ENCODE measurements at places on chromosomes 11 and 22.
A peak's percentile ranks its signal among the peaks of the same experiment; 100 is the strongest.

GRCh38 chr11:7485186-7486097 is at the start of gene OLFML1:
TSS of gene OLFML1 (plus strand) at chr11:7485506. CDS start at chr11:7485876, 370 bp downstream.
- DNase-seq, result no peak

- DNase-seq, result no peak
Measured at GRCh38 chr11:106011481-106011880, 10.6 kb downstream of the MSANTD4 start.

- no peak for DNase-seq
Measured at GRCh38 chr11:25628030-25628429, 703.9 kb upstream of the ANO3 start.

DNA sequence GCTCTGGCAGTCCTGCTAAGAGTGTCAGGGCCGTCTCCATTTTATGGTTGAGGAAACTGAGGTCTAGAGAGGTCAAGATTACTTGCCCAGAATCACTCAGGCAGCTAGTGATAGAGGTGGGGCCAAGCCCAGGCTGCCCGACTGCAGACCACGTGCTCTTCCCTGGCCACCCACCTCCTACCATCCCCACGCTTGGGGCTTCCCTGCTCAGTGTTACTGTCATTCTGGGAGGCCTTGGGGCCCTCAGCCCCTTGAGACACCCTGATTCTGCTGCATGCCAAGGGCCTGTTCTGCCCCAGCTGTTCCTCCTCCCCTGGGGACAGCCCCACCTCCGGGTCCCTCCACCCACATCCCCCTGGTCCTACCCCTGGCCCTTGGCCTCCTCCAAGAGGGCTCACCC is 17.2 kb upstream of the TAB1 start:
- DNase-seq, result peak; percentile 11

- DNase-seq, result no peak
Measured at GRCh38 chr11:32893343-32894148, 935 bp downstream of the QSER1 start.

- no peak for DNase-seq
Measured at GRCh38 chr22:27687984-27688545, 113.5 kb downstream of the MN1 start.

- DNase-seq, result no peak
Measured at GRCh38 chr11:15497366-15497765, 382.6 kb downstream of the INSC start.

DNA sequence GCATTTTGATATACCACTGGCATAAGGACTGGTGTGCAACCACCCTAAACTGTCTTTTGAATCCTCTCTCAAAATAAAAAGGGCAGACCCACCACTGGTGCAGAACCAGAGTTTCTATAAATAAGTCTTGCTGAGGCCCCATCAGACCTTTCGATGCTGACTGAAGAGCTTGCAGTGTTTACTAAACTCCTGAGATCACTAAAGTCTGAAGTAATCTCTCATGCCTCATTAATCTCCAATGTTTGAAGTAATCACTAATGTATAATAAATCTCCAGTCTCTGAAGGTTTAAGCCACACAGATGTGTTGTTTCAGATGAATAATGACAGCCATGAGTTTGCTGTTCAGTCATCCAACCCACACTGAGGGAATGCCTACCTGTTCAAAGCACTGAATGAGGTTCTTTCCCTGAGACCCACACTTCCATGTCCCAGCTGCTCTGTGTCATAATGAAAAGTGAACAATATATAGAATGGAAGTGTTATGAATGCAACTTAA is 50.6 kb upstream of the DEUP1 start:
- no peak for DNase-seq

GRCh38 chr11:121929581-121929980 is 186.4 kb downstream of the BLID start:
- no peak for DNase-seq

GRCh38 chr11:117424781-117425180 is 97.1 kb downstream of the CEP164 start:
- DNase-seq, result no peak

- DNase-seq, result no peak
Measured at GRCh38 chr11:10686311-10686710, 7.2 kb downstream of the IRAG1 start.

DNA sequence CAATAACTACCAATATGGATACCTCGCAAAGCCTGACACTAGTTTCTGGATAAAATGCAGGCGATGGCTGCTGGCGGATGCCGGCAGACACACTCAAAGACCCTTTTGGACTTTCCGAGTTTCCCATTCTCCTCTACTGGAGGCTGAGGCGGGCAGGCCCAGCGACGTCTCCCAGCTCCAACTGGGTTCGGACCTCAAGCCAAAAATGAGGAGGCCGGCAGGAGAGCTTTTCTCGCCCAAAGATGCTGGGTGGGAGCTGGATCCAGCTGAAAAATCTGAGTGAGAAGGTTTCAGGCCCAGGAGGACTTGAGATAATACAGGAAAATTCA is 428 bp upstream of the FEZ1 start:
- DNase-seq, result no peak

GRCh38 chr11:8638300-8638699 is 44.2 kb downstream of the TRIM66 start:
- DNase-seq, result no peak

DNA sequence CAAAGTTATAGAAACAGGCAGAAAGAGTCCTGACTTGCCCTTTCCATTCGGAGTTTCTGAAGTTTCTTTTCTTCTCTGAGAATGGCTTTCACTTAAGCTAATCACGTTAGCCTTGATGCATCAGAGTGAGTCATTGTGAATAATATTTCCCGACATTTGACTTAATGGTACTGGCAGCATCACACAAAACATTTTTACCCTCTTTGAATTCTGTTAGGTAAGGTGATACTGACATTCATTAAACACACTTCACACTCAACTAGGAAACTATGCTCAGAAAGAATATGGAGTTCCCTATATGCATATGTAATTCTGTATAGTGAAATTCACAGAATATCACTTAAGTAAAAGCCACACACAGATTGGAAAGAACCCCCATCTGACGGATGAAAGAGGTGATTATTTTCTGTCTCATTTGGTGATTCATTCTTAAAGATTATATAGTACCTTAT is 120.8 kb upstream of the ARHGAP20 start:
- no peak for DNase-seq

DNA sequence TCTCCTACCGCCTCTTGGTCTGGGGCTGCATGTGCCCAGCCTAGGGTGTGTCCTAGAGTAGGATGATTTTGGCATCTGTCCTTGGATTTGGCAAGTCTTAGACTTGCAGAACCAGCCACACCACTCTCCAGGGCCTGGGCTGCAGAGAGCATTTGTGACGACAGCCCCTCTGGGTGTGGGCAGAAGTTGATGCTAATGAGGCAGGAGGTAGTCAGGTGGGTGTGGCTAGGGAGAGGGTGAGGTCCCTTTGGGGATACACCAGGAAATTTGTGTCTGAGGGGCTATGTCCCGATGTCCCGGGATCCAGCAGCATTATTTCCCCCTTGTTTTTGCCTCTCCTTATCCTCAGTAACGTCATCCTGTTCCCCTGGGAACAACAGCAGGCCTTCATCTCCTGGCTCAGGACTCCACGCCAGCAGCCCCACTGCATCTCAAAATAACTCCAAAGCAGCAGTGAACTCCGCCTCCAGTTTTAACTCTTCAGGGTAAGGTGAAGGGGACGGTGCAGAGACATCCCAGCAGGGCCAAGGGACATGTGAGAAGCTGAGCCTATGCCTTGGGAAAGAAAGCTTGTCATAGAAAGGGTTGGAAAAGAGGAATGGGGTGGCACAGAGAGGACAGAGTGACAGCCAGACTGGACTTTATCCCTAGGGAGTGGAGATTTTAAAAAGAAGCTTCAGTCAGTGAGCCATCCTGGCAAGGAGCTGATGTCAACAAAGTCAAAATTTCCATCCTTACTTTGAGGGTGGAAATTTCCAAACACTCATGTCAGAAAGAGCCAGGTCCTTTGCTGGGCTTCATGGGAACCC is 8.0 kb upstream of the TLCD5 start:
- DNase-seq, result no peak

DNA sequence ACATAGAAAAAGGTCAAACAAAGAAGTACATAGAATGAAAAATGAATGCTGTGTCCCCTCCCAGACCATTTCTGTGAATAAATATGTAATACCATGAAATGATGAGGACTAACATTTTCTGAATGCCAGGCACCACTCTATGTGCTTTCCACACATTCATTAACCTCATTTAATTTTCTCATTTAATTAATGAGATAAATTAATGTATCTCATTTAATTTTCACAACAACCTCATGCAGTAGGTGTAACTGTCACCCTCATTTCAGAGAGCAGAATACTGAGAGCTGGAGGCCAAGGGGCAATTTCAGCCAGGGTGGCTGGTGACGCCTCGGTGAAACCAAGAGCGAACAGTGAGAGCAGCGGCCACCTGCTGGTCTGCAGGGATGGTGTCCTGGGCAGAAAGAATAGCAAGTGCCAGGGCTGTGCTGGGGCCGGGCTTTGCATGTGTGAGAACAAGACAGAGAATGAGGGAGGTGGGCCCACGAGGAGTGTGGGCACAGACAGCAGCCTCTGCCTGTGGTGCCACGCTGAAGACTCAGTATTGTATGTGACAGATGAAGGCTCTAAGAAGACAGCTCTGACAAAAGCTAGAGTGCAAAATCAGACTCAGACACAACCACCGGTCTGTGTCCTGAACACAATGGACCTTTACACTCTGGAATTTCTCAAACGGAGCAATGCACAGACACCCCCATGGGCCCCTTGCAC is 1.8 kb upstream of the SERPIND1 start:
- no peak for DNase-seq

- DNase-seq, result no peak
Measured at GRCh38 chr11:47989779-47990178, 9.4 kb downstream of the PTPRJ start.

- no peak for DNase-seq
Measured at GRCh38 chr22:48688366-48688765, 1139.3 kb downstream of the BRD1 start.

DNA sequence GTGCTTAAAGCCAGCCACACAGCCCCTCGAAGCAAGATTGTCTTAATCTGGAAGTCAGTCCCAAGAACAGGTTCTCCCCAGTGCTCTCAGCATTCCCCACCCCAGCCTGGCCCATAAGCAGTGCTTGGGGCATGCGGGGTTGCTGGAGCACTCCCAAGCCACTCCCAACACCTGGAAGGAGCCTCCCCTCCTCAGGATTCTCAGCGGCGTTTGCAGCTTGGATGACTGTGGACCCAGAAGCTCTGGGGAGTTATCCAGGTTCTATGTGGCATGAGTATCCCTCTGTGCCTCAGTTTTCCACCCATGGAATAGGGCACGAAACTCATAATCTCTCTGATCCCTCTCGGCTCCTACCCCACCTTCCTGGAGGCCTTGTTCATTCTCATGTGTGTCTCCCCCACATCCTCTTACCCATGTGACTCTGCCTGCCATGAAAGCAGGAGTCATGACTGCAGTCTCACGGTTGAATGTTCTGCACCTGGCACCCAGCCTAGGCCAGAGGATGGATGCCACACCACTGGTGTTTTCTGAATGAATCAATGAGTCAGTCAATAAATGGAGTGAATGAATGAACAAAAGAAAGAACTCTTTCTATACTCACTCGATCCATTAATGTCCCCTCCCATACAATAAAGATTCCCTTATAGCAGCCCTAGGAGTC is 33.4 kb upstream of the WNT7B start:
- no peak for DNase-seq

DNA sequence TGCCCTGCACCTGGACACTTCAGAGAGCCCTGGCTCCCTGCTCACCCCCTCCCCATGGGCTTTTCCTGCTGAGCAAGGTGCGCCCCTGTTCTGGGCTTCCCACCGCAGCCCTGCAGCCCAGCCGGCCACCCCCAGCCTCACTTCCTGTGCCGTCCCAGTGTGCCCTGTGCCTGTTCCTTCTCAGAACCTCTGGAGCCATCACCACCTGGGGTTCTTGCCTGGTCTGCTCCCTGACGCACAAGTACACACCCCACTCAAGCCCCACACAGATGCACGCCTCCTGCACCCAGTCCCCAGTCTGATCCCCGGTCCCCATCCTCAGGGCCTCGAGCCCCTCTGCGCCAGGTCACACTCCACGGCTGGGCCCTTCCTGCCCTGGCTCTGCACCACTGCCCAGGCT is 23.9 kb upstream of the DGCR8 start:
- DNase-seq, result no peak

DNA sequence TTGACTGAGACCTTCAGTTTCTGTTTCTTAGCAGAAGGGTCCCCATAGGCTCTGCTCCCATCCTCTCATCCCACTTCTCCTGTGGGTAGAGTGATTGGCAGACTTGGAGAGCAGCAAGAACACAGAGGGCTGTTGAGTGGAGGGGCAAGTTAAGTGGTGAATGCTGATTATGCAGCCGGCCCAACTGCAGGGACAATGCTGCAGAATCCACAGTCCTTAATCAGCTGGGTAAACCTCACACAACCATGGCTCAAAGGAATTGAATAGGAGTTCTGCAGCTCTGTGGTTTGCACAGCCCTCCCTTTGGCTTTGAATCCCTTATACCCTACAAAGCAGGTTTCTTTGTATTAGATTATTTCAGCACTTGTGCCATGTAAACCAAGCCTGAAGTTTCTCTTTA is 161.1 kb downstream of the NAV2 start:
- no peak for DNase-seq

- no peak for DNase-seq
Measured at GRCh38 chr11:12629601-12630313, 44.5 kb upstream of the TEAD1 start.

DNA sequence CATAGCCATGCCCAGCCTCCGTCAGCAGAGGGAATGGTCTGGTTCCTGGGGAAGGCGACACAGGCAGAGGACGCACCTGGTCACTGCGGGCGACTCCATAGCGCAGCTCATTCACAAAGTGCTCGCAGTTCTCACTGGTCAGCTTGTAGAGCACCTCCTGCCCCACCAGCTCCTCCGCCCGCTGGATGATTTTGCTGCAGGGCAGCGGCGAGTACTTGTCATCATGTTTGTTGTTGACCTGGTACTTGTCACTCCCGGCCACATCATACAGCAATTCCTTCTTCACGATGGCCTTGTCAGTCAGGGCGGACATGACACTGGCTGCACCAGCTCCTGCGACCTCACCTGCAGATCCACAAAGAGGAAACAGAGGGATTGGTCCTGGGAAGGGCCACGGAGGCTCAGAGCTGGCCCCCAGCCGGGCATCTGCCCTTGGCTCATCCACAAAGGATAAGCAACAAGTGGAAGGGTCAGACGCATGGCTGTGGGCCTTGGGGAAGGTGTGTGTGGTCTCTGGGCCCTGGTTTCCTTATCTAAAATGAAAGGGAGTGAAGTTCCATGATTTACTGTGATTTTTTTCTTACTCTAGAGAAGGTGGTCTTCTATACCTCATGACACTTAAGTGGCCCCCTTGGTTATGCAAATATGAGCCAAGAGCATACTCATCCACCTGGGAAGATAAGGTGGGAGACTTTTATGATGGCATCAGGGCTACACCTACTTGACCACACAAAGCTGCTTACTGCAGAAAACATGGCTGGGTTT is 24.0 kb downstream of the PLAAT3 start:
- DNase-seq, result no peak

DNA sequence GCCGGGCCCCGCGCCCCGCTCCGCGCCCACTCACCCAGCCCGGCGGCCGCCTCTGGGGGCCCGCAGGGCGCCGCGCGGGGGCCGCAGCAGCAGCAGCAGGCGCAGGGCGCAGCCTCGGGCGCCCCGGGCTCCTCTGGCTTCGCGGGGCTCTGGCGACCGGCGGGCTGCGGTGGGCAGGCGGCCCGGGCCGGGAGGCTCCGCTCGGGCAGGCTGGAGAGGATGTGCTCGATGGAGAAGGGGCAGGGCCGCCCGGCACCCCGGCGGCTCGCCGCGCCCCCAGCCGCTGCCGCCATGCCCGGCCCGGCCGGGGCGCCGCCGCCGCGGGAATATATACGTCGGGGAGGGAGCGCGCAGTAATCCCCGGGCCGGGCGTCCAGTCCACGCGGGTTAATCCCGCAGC is at the start of gene GSC2:
TSS of gene GSC2 (minus strand) at position 302 of the 400 bp plus-strand sequence. CDS start at position 293, 9 bp downstream.
- no peak for DNase-seq
